ENCODE measurements at places on chromosomes 11 and 22.

GRCh38 chr11:111334532-111335502 lies 36.5 kb downstream of the POU2AF3 start:
- no peak for DNase-seq

- no peak for DNase-seq
Observed at GRCh38 chr11:130726234-130727037, 189.8 kb downstream of the SNX19 start.

DNA sequence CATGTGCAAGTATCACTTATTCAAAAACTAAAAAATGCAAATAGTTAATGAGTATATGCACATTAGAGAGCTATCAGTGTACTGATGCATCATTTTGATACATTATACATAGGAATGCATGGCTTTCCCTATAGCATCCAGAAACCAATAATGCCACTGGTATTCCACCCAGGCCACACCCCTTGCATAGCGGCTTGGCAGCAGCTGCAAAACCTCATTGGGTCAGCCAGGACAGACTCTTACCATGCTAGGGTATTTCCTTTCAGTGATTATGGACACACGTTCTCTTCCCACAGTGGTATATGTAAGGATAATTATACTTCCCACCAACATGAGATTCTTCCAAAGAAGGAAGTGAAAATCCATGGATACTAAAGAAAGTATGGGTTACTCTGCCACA lies 145.9 kb upstream of the PITPNB start:
- DNase-seq: no peak

DNA sequence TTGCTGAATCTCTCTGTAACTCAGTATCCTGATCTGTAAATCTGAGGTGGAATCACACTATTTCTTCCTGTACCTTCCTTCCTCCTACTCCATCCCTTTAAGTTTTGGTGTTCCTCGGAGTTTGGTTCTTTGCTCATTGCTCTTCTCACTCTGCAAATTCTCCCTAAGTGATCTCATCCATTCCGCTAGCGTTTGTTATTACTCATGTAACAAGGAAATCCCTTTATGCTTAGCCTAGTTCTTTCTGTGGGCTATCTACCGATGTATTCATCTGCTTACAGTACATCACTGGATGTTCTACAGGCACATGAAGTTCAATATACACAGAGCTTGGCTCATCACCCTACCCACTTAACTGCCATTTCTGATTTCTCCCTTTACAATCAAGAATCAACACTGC lies 1.6 kb upstream of the CEP295 start:
- DNase-seq: no peak

GRCh38 chr11:27194976-27195375 lies 154.4 kb downstream of the BBOX1 start:
- no peak for DNase-seq

DNA sequence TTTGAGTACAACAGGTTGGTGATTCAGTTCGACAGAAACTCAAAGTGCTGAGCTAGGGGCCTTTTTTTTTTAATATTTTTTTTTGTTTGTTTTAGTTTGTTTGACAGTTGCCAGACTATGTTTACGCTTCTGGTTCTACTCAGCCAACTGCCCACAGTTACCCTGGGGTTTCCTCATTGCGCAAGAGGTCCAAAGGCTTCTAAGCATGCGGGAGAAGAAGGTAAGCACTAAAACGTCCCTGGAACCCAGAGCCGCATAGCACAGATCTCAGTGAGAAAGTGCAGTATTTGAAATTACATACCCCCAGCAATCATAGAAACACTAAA lies 649 bp downstream of the PRRG4 start:
- DNase-seq: no peak

Data from activated CD4-positive, alpha-beta T cell treated with anti-CD3 and anti-CD28 coated beads, Interleukin-2, amount 50 U/mL, for 4 hours (primary cell).